Activated T-helper 17 cell treated with anti-CD3 and anti-CD28 coated beads, Interleukin-2, amount 50 U/mL, for 72 hours (primary cell): ENCODE measurements at places on chromosomes 1 and 21.
A peak's percentile ranks its signal among the peaks of the same experiment; 100 is the strongest.

GRCh38 chr1:40291293-40291692 is 25.8 kb downstream of the COL9A2 start:
- H3K4me1 ChIP-seq, result no peaks in the 10 kb centered on the region
- no peak overlapping the region for H3K27ac ChIP-seq
- H3K4me3 ChIP-seq, result no peak overlapping the region
- no peak for ATAC-seq
- no peaks in the 10 kb centered on the region for H3K27me3 ChIP-seq
- H3K36me3 ChIP-seq, result peaks cover 85% of the 10 kb centered on the region

DNA sequence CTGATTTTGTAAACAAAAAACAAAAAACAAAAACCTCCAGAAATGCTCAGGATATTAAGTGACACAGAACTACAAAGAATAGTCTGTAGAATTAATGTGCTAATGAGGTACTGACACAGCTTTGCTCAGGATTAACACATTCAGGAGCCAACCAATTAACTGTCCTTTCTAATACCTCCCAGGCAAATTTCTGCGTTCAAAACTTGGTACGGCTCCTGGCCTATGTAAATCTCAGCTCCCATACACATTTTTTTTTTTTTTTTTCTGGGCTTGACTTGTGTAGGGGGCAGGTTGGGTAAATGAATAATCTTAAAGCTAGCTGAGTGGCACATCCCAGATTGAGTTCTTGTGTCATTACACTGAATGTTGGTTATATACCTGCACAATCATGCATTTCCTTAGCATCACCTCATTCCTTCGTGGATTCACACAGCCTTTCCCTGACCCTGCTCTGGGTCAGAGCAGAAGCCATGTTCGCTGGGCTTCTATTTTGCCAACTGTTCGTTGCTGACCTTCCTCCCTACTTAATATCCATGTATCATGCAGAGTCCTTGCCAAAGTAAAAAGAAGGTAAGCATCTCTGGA is 12.6 kb upstream of the IER5 start:
- no peak for ATAC-seq
- no peak overlapping the region for H3K27ac ChIP-seq
- H3K4me1 ChIP-seq, result peaks cover 9% of the 10 kb centered on the region
- H3K4me3 ChIP-seq, result no peak overlapping the region

- no peak overlapping the region for H3K4me3 ChIP-seq
- no peaks in the 10 kb centered on the region for H3K36me3 ChIP-seq
- no peak overlapping the region for H3K27ac ChIP-seq
- ATAC-seq, result no peak
These were observed 200.7 kb upstream of the POU3F1 start for GRCh38 chr1:38246955-38247952.

GRCh38 chr1:54239035-54239383 is 39.0 kb downstream of the MRPL37 start:
- no peak for ATAC-seq
- no peaks in the 10 kb centered on the region for H3K4me1 ChIP-seq
- H3K27me3 ChIP-seq, result no peaks in the 10 kb centered on the region
- no peak overlapping the region for H3K27ac ChIP-seq
- peaks cover 32% of the 10 kb centered on the region for H3K36me3 ChIP-seq

GRCh38 chr1:185850366-185850765 is 116.2 kb downstream of the HMCN1 start:
- H3K4me3 ChIP-seq, result no peak overlapping the region
- no peaks in the 10 kb centered on the region for H3K4me1 ChIP-seq
- no peak for ATAC-seq
- H3K27ac ChIP-seq, result no peak overlapping the region

DNA sequence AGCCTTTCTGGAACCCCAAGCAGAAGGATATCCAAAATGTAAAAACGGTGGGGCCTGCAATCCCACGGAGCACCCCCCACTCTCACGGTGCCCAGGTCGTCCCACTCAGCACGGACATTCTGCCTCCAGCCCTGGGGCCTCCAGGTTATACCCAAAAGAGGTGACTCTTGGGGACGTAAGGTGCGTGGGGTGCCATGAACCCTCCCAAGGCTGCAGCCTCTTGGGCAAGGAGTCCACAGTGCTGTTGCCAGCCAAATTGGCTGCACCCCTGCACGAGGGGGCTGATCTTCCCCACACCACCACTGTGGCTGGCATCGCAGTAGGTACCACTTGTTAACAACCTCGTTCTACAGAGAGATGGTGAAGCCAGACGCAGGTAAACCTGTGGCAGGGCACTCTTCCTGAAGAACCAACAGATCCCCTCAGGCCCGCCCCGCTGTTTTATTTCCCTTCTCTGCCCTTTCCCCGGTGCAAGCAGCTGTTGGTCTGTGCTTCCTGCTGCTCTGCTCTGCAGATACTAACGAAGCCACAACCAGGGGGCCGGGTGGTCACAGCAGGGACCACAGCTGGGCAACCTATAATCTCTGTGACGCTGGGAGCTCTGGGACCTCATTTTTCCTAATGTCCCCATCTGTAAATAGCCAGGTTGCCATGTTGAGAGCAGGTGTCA is 8.7 kb downstream of the TFF3 start:
- no peak for ATAC-seq
- H3K27ac ChIP-seq, result no peak overlapping the region
- H3K4me3 ChIP-seq, result no peak overlapping the region
- peaks cover 9% of the 10 kb centered on the region for H3K27me3 ChIP-seq

GRCh38 chr21:30740462-30740861 is 6.6 kb downstream of the KRTAP21-2 start:
- no peak overlapping the region for H3K27ac ChIP-seq
- no peak overlapping the region for H3K4me3 ChIP-seq
- H3K4me1 ChIP-seq, result no peaks in the 10 kb centered on the region
- no peak for ATAC-seq

DNA sequence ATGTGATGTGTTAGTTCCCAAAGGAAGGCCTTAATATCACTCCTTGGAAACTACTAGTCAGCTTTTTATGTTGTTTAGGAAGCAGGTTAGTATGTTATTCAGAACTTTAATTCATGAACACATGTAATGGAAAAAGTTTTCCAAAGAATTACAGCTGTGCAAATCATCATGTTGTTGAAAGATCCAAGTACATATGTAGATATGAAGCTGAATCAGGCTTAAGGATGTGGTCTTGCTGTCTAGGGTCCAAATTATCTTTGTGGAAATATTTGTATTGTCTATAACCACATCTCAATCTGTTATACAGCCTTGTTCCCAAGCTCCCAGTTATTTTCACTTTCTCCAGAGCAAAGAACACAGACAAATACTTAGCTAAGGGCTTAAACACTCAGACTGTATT is 231.6 kb downstream of the TPR start:
- no peak overlapping the region for H3K27ac ChIP-seq
- no peaks in the 10 kb centered on the region for H3K27me3 ChIP-seq
- no peaks in the 10 kb centered on the region for H3K36me3 ChIP-seq
- no peaks in the 10 kb centered on the region for H3K4me1 ChIP-seq
- H3K4me3 ChIP-seq, result no peak overlapping the region
- no peak for ATAC-seq

DNA sequence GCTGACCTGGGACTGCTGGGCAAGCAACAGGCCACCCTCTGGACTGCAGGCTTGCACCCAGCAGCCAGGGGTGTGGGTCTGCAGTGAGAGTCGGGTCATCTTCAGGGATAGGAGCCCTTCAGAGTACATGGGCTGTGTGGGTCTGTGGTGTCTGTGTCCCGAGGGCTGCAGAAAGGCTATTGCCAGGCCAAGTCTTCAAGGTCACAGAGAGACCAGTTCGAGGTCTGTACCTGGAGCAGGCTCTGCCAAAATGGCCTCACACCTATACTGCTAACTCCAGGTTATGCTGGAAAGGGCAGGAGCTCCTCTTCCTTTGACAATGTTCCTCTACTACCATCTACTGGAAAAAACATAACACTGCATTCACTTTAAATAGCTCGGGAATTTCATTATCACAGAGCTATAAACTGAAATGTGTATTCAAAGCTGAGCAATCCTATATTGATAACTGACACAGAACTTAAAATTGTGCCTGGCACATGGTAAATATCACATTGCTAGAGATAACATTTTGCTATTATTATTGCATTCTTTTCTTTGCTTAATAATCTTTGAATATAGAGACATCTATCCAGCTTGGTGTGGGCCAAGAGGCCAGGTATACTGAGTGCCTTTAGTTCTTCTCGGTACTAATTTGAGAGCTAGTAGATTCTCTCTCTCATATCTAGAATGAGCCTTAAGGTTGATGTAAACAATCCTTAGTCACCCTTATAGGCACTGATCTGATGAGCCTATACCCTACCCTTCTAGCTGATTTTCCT is 6.9 kb upstream of the DNAH14 start:
- H3K4me1 ChIP-seq, result no peaks in the 10 kb centered on the region
- H3K36me3 ChIP-seq, result no peaks in the 10 kb centered on the region
- ATAC-seq, result peak; percentile 39
- no peak overlapping the region for H3K4me3 ChIP-seq
- no peak overlapping the region for H3K27ac ChIP-seq
- peaks cover 20% of the 10 kb centered on the region for H3K27me3 ChIP-seq

DNA sequence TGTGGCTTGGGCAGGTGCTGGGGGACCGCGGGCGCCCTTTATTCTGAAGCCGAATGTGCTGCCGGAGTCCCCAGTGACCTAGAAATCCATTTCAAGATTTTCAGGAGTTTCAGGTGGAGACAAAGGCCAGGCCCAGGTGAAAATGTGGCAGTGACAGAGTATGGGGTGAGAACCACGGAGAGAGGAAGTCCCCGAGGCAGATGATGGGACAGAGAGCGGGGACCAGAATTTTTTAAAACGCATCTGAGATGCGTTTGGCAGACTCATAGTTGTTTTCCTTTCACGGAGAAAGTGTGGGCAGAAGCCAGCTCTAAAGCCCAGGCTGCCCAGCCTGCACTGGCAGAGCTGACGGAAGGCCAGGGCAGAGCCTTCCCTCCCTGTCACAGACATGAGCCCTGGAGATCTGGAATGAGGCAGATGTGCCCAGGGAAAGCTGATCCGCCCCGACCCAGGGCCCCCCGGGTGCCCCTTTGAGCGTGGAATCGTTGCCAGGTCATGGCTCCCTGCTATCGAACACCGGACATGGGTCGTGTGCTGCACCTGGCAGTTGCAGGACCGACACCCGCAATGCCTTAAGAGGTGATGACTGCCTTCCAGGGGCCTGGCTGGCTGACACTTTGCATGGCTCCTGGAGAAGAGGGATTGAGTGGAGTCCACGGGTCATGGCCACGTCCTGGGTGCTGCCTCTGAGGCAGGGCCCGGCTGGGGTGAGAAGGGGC is 6.5 kb upstream of the SLX9 start:
- H3K36me3 ChIP-seq, result no peaks in the 10 kb centered on the region
- H3K27me3 ChIP-seq, result no peaks in the 10 kb centered on the region
- peaks cover 17% of the 10 kb centered on the region for H3K4me1 ChIP-seq

GRCh38 chr1:163307479-163308171 is 14.1 kb upstream of the NUF2 start:
- no peak overlapping the region for H3K4me3 ChIP-seq
- no peak for ATAC-seq
- no peaks in the 10 kb centered on the region for H3K4me1 ChIP-seq

- H3K4me1 ChIP-seq, result no peaks in the 10 kb centered on the region
- ATAC-seq, result no peak
- no peak overlapping the region for H3K27ac ChIP-seq
- no peak overlapping the region for H3K4me3 ChIP-seq
- H3K36me3 ChIP-seq, result no peaks in the 10 kb centered on the region
These were observed 140.1 kb upstream of the NFIA start for GRCh38 chr1:60942291-60942690.

DNA sequence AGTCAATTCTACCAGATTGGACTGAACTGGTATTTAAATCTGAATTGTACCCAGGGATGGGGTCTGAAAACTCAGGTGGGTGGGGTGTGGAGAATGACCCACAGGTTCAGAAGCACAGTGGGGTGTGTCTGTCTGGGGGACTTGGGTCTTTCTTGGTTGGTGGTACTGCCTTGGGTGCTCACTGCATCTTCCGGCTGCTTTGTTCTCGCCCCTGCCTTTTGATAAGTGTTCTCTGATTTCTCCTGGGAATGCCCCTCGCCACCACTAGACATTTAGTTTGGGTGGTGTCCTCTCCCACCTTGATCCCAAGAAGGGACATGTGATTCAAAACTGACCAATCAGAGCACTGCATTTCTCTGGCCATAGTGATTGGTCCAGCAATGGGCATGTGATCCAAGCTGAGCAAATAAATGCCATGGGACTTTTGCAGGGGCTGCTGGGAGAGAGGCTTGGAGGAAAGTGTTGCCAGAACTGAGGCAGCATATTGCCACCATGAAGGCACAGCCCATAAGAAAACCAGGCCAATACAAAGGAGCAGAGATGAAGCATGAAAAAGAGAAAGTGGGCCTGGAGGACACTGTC is 270.5 kb downstream of the NPHP4 start:
- no peaks in the 10 kb centered on the region for H3K36me3 ChIP-seq
- no peak for ATAC-seq
- H3K4me1 ChIP-seq, result no peaks in the 10 kb centered on the region
- no peak overlapping the region for H3K27ac ChIP-seq
- peaks cover 12% of the 10 kb centered on the region for H3K27me3 ChIP-seq
- H3K4me3 ChIP-seq, result no peak overlapping the region

DNA sequence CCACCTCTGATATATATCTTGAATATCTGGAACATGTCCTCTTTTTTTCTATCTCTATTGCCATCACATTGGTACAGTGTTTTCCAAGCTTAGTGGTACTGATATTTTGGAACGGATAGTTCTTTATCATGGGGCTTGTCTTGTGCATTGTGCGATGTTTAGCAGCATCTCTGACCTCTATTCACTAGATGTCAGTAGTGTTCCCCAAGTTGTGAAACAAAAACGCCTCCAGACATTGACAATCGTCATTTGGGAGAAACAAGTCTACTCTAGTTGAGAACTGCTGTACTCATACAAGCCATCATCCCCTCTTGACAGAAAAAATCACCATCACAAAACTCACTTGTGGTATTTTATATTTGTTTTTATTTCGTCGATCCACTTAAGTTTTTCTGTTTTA is 79.7 kb upstream of the CHODL start:
- no peaks in the 10 kb centered on the region for H3K4me1 ChIP-seq
- no peak overlapping the region for H3K4me3 ChIP-seq
- H3K27ac ChIP-seq, result no peak overlapping the region
- H3K27me3 ChIP-seq, result no peaks in the 10 kb centered on the region
- no peak for ATAC-seq
- no peaks in the 10 kb centered on the region for H3K36me3 ChIP-seq

DNA sequence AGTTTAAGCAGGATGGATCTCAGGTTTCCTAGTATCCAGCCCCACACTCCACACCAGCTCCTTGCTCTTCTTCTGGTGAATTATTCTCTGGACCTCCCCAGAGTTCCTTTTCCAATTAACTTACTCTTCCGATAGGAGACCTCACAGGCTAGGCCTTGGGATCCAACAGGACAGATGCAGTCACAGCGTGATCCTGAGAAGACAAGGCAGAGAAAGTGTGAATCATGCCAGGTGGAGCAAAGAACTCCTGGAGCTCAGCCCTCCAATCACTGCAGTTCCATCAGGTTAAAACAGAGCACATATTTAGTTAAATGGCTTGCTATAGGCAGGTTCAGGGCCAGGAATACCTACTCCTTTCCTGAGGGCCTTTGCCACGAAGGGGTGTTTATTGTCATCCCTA is 34.1 kb downstream of the C8B start:
- H3K27ac ChIP-seq, result no peak overlapping the region
- no peaks in the 10 kb centered on the region for H3K4me1 ChIP-seq
- H3K27me3 ChIP-seq, result peaks cover 3% of the 10 kb centered on the region

GRCh38 chr1:101408212-101409042 is 171.6 kb downstream of the S1PR1 start:
- peaks cover 5% of the 10 kb centered on the region for H3K27me3 ChIP-seq
- no peak overlapping the region for H3K27ac ChIP-seq
- no peak for ATAC-seq
- no peak overlapping the region for H3K4me3 ChIP-seq
- H3K4me1 ChIP-seq, result no peaks in the 10 kb centered on the region

- H3K27me3 ChIP-seq, result no peaks in the 10 kb centered on the region
- no peak overlapping the region for H3K27ac ChIP-seq
- no peaks in the 10 kb centered on the region for H3K4me1 ChIP-seq
- H3K4me3 ChIP-seq, result no peak overlapping the region
These were observed 86.1 kb downstream of the OMA1 start for GRCh38 chr1:58460469-58460868.
